ENCODE measurements at places on chromosomes 1 and 21.

GRCh38 chr1:198253259-198253658 is 96.5 kb downstream of the NEK7 start:
- no peak for DNase-seq

- no peak for DNase-seq
These were observed 44.0 kb downstream of the GPR161 start for GRCh38 chr1:168092566-168093355.

- no peak for DNase-seq
These were observed 43.0 kb downstream of the ATP6V1G3 start for GRCh38 chr1:198497326-198498102.

- DNase-seq, result no peak
These were observed 1.6 kb downstream of the TUFT1 start for GRCh38 chr1:151541752-151542151.

DNA sequence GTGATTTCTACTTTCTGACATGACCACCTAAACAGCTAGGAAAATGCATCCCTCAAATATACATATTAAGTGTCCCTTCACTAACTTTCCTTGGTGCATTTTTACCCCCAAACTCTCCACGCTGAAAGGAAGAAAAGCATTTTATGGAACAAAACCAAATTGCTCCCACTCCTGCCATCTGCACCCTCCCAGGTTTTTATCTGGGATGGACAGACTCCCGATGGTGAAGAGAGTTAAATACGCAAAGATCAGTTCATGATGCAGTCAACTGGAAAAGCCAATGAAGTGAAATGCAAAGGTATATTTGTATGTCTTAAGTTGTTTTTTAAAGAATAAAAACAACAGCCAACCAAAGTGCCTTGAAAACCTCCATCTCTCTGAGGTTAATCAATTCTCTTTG is 2.7 kb downstream of the DSTYK start:
- DNase-seq, result no peak

GRCh38 chr21:36027347-36027746 is 33.0 kb downstream of the SETD4 start:
- no peak for DNase-seq

DNA sequence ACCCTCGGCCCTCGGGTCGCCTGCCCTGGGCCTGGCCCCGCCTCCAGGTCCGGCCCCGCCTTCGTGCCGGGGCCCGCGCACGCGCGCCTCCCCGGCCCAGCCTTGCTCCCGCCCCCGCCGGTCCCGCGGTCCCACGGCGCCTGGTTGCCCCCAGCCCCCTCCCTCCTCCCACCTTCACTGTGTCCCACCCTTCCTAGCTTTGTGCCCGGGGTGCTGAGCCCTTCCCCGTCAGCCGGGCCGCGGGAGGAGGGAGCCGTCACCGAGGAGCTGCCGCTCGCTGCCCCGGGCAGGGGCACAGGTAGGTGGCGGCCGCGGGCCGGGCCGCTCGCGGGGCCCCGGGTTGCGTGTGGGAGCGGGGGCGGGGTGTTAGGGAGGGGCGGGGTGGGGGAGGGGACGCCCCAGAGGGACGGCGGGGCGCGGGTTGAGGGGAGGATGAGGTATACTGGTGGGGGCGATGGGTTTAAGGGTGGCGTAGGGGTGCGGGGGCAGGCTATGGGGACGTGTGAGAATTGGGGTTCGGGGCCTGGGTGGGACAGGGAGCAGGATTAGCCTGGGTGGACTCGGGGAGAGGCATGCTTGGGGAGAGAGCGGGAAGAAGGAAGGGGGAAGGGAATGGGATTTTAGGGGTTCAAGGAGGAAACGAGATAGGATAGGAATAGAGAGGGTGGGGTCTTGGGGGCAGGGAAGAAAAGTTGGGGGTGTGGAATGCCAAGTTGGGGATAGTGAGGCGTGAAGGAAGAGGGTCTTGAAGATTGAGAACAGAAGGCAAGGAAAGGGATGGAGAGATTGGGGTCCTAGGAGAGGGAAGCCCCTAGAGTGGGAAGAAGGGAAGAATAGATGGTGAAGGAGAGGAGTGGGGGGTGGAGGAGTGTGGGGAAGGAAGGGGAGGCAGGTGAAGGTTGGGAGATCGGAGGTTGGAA is at the start of gene LRRC42:
LRRC42 (plus strand) TSS at position 99 of the 920 bp plus-strand sequence. CDS start 5,650 bp downstream, outside the sequence.
- no peak for DNase-seq

DNA sequence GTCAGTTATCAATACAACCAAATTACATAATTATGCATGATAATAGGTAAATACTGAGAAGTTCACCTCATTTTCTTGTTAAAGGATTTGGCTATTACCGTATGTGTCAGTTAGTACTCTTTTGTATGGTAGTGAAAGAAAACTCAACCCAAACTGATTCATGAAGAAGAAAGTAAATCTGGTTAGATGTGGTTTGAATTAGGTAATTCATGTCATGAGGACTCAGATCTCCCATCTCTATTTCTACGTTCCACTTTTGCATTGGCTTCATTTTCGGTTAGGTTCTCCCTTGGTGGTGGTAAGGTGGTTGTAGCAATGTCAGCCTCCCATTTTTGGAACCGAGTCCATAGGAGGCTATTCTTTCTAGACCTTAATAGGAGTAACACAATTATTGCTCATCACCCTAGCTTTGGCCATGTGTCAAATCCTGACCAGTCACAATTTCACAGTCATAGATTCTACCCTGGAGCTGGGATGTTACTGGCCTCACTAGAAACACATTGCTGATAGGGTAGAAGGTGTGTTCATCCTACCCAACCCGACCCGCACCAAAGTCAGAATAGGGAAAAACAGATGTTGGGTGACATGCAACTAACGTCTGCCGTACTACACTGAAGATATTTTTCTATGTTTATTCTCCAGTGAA is 97.6 kb downstream of the OSBPL9 start:
- DNase-seq, result no peak

GRCh38 chr1:165539306-165539705 is 4.5 kb upstream of the LRRC52 start:
- DNase-seq, result no peak

DNA sequence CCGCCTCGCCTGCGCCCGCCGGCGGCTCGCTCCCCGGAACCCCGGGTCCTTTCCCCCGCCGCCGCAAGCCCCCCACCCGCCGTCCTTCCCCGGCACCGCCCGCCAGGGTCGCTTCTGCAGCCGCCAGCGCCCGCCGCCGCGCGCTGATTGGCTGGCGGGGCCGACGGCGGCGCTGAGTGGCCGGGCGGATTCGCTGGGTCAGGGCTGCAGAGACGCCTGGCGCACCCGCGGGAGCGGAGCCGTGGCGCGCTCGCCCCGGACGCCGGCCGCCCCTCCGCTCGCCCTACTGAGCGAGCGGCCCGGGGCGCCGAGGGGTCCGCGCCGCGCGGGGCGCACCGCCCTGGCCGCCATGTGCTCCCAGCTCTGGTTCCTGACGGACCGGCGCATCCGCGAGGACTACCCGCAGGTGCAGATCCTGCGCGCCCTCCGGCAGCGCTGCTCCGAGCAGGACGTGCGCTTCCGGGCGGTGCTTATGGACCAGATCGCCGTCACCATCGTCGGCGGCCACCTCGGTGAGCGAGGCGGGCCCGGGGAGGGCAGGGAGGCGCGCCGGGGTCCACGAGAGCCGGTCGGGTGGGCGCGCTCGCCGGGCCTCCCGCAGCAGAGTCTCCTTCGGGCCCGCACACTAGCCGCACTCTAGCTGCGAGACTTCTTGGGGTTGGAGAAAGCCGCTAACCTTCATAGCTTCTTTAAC is at the start of gene RIMKLA:
RIMKLA (plus strand) TSS at position 207 of the 694 bp plus-strand sequence; CDS start at position 350, 143 bp downstream.
- peak; percentile 70 for DNase-seq

GRCh38 chr1:203038891-203039608 is 12.8 kb downstream of the PPFIA4 start:
- peak; percentile 80 for DNase-seq

- no peak for DNase-seq
These were observed 306.3 kb upstream of the DUSP10 start for GRCh38 chr1:222048094-222048595.

GRCh38 chr1:65572701-65573421 is 152.4 kb downstream of the LEPR start:
- DNase-seq, result no peak

DNA sequence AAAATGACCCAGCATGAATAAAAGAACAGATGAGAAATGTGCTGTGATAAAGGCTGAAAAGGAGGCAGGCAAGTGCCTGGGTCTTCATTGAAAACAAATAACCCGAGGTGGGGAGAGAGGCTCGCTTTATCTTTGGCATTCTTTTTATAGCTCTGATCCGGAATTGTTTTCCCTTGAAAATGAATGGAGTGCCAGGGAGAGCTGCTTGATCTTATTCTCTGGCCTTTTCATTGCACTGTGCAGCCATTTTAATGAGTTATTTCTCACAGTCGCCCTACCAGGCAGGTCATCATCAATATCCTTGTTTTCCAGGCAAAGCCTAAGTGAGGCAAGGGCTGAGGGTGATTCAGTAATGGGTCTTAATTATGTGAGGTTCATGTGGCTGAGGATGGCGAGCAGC is 39.8 kb upstream of the HLX start:
- DNase-seq, result no peak

DNA sequence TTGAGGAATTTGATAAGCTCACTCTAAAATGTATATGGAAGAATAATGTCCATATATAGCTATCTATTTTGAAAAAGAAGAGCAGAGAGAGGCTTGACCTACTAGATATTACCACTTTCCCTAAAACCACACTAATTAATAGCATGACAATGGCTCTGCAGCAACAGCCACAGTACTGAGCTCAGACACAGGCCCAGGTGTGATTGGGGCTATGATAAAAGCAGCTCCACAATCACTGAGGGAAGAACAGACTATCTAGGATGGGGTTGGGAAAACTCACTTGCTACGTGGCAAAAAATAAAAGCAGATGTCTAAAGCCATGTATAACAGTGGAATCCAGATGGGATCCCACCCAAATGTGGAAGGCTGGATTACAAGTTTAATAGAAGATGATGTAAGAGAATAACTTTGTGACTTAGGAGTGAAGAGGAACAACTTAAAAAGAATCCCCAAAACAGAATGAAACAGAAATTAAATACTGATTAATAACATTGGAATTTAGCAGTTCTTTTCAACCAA is 80.8 kb upstream of the RAB4A start:
- DNase-seq, result no peak

- peak; percentile 41 for DNase-seq
These were observed 848 bp downstream of the DNM3 start for GRCh38 chr1:171841931-171842761.

GRCh38 chr1:145879775-145880174 is 5.9 kb downstream of the ANKRD35 start:
- DNase-seq, result no peak

- DNase-seq, result no peak
These were observed 142.4 kb downstream of the MACF1 start for GRCh38 chr1:39346872-39347271.

DNA sequence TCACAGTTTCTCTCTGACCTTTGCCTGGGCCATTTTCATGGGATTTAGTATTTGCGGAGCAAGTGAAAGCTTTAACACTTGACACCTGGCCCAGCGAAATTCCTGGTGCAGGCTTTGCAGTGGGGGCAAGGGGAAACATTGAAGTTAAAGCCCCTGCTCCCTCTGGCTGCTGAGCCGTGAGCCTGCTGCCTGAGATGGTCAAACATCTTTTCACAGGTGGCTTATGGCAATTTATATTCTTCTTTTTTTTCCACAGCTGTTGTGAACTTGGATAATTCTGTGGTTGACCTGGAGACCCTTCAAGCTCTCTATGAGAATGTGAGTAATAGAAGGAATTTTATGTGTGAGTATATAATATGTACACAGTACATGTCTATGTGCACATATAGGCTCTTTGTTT is 202.9 kb downstream of the FMN2 start:
- peak; percentile 58 for DNase-seq

DNA sequence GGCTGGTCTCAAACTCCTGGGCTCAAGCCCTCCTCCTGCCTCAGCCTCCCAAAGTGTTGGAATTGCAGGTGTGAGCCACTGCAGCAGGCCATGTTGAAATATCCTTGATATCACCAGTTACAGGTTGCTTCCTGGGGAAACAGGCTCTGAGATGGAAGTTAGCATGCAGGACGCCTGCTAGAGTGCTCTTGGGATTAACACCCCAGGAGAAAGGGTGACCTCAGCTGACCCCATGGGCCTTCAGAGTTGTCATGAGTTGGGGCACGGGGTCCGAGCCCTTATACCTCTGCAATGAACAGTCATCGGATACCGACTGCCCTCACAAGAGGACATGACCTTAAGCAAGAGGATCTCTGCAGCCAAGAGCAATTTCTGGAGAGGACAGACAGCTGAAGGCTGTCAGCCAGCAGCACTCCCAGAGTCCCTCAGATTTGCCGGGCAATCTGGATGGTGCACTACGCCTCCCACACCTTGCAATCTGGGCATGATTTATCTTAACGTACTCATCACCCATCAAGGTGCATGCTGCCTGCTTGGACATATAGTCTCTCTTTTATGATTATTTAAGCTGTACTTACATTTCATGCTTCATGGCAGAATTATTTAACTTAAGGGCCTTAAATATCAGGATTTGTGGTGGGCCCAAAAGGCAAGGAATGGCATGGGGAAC is 134.6 kb downstream of the ADSS2 start:
- DNase-seq, result no peak

- peak; percentile 6 for DNase-seq
These were observed 5.2 kb downstream of the GJC2 start for GRCh38 chr1:228154670-228155571.

DNA sequence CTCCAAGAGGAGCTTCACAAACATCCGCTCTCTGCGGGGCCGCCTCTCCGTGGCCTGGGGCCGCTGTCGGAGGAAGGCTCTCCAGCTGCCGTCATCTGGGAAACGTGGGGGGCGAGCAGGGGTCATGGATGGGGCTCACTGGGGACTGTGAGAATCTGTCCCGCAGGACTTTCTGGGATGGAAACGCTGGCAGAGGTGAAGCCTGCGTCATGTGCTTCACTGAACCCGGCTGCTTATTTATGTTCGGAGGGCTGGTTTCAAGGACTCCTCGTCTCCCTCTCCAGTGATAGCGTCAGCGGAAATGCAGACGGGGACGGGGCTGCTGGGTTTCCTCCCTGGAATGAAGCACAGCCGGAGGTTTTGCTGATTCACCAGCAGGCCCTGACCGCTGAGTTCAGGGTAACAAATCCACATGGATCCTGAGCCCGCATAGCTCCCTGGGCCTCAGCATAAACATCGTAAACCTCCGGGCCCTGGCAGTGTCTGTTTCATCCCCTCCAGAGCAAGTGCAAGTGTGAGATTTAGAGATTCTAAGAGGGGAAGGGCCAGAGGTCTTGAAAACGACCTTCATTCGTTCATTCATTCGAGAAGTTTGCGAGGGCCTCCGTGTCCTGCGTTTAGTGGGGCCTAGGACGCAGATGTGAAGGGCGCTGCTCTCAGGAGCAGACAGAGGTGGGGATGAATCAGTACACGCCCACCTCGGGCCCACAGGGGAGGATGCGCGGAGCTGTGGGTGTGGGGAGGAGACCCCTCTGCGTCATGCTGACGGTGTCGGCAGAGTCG is 7.0 kb upstream of the POFUT2 start:
- DNase-seq, result no peak

DNA sequence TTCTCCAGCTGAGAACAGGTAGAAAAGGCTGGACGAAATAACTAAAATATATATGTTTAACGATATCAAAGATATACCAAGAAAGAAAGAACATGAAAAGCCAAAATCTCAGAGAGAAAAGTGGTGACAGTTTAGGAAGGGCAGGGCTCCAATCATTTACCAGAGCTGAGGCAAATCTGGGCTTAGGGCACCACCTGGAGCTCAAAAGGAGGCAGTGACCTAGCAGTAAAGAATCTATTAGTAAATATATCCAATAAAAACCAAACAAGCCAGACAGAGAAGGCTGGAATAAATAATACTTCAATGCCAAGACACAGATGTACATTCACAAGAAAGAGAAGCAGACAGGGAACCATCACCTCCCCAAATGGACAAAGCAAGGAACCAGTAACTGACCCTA is 43.5 kb downstream of the CHIA start:
- peak; percentile 27 for DNase-seq
